ENCODE measurements at places on chromosomes 7 and 10.

DNA sequence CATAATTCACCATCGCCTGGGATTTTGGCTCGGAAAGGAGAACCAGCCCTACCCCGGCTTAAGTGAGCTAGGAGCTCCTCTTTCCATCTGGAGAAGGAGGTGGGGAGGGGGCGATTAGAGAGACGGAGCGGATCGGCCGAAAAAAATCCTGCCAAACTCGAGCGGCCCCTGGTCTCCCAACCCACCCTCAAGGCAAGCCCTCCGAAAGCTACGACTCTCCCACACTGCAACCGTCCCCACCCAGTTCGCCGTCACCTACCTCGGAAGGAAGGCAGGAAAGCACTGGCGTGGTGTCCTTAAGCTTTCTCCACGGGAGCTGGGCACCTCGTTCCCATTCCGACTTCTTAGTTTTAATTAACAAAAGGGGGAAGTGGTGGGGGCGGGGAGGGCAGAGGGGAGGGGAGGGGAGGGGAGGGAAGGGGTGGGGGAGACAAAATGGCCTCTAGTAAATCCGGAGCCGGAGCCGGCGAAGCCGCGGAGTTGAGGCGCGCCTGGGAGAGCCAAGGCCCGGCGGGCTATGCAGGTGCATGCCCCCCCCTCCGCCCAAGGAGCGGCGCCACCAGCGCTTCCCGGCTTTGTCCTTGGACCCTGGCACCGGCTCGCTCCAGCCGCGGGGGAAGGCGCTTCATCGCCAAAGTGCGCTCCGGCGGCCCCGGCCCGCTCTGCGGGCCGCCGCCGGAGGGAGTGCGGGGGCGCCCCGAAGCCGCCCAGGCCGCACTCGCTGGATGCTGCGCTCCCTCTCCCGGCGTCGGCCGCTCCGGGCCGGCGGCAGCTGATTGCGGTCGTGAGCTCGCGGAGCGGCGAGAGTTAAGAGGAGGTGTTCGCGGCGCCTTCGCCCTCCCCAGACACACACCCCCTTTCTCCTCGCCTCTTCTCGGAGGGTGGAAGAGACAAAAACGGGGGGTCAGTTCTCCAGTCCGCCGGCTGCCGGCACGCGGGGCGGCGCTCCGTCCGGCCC lies at the start of gene LRRC4:
LRRC4 (minus strand) TSS at position 784 of the 958 bp plus-strand sequence. CDS start 797 bp downstream, outside the sequence.
- peak; percentile 28 for DNase-seq

GRCh38 chr7:106858618-106859532 lies 6.2 kb upstream of the PIK3CG start:
- no peak for DNase-seq

- DNase-seq, result no peak
Observed at GRCh38 chr10:122461729-122462532, 578 bp downstream of the HTRA1 start.

DNA sequence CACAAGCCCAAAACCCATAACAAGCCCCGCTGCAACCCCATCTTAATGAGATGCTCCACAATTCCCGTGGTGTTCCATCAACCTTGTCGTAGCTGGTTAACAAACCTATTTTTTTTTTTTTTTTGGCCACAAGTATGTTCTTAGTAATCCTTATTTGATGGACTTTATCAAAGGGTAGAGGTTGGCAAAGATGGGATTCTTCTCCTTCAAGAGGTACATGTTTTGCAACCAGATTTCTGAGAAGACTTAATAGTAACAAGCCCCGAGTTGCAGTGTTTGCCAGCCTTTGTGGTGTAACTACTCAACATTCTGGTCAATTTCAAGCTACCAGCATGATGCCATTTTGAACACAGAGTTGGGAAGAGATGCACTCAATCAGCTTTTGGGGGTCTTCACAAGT lies 181.7 kb downstream of the NRP1 start:
- no peak for DNase-seq

DNA sequence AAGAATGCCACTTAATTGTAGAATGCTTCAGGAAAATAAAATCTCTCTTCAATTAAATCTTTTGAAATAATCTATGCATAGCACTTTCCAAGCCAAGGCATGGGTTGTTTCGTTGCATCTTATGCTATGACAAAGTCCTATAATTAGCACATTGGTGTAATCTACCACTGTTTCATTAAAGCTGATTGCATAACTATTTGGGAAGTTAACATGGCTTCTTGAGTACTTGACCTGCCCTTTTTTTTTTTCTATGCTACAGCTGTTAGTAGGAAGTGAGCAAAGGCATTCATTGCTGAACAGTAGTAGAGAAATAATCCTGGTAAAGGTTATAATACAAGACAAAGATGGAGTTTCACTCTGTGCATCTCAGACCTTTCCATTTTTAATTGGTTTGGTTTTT lies 557.2 kb upstream of the CELF2 start:
- no peak for DNase-seq

- DNase-seq, result no peak
Observed at GRCh38 chr10:50324680-50325393, 73.5 kb upstream of the ASAH2 start.

GRCh38 chr10:86506499-86506898 lies 15.1 kb downstream of the WAPL start:
- no peak for DNase-seq

DNA sequence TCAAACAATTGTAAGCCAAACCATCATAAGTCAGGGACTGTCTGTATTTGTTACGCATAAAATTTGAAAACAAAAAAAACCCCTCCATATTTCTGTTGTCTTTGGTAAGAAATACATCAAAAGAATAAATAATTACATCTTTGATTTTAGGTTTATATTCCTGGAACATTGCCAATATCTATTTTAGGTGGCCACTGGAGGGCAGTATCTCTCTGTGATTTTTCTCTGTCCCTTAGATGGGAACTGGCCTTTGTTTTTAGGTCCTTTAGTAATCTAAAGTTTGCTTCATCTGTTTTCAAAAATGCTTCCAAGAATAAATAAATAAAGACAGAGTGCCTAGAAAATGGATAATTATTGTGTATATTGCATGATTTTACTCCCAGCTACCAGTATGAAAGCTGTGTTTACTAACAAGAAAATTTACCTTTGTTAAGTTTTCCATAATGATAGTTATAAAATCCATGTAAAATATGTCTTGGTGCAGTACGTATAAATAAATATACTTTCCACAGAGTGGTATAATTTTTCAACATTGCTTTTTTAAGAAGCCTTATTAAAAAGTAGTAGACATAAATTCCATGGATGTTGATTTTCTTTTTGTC lies 64.2 kb downstream of the PHYHIPL start:
- no peak for DNase-seq

- DNase-seq, result no peak
Observed at GRCh38 chr7:159083001-159083697, 61.5 kb downstream of the VIPR2 start.

All from hypothalamus (tissue), 51 donors.